Thoracic aorta (tissue), 2 donors: ENCODE measurements at places on chromosomes 12 and 14. TPM values are rescaled to one million over a fixed set of nuclear protein-coding genes. Genes with fewer than 3 reads are reported as not detected.

GRCh38 chr12:65278576-65279368 lies at the start of gene MSRB3:
Gene MSRB3, plus strand, starts transcription at chr12:65278683. Its CDS starts 29,897 bp downstream, at chr12:65308580.
- peak; percentile 21 for DNase-seq

- DNase-seq, result no peak
Measured at GRCh38 chr12:102504871-102505270, 24.5 kb upstream of the IGF1 start.

The LBHD2 gene
- not detected for total RNA-seq

The LIN52 gene
- total RNA-seq, result 8.7 TPM

The SMCO2 gene
- total RNA-seq, result not detected

GRCh38 chr12:810671-811415 lies 58.5 kb downstream of the WNK1 start:
- no peak for DNase-seq
